ENCODE measurements at places on chromosomes 16 and 17.
A peak's percentile ranks its signal among the peaks of the same experiment; 100 is the strongest.

DNA sequence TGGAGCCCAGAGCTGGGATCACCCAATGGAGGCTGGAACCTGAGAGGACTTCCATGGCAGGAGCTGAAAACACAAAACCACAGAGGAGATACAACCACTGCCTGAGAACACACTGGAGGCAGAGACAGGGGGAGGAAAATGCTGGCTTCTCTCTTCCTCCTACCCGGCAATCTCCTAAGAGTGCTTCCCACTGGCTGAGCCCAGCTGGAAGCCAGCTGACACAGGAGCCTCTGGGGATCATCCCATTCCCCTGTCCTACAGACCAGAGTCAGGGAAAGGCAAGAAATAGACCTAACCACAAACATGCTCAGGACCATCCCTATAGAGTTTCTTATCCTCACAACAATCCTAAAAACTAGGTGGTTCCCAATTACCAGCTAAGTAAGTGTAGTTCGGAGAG lies 112.4 kb upstream of the CDH5 start:
- no peak for DNase-seq

GRCh38 chr17:28047806-28048205 lies 5.3 kb downstream of the NLK start:
- DNase-seq, result no peak

DNA sequence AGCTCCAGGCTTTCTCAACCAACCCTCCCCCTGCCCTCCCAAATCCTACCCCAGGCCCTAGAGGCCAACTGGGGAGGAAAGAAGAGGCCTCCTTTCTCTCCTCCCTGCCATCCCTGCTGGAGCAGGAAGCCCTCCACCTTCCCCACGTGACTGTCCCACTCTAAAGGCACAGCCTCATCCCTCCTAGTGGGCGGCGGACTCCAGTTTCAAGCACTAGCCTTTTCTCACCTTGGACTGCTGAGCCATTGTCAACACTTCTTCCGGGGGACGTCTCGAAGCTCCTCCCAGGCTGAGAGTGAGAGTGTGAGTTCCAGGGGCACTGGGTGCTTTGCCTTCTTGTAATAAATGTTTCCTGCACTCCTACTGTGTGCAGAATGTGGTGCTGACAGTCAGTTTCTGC lies 21.4 kb upstream of the IRX6 start:
- no peak for DNase-seq

DNA sequence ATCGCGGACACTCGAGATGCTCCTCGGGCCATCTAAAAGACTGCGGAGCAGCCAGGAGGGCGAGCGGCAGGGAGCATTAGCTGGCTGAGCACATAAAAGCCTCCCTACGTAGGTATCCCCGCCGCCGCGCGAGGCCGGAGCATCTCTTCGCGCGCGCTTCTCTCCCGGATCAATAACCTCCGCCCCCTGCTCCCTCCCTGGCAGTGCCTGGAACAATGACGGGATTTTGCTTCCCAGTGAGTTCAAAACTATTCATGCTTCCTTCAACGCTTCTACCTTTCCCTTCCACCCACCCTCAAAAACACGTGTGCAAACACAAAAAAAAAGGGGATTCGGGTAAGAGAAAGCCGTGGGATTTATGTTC lies 984 bp downstream of the CENPV start:
- peak; percentile 41 for DNase-seq

DNA sequence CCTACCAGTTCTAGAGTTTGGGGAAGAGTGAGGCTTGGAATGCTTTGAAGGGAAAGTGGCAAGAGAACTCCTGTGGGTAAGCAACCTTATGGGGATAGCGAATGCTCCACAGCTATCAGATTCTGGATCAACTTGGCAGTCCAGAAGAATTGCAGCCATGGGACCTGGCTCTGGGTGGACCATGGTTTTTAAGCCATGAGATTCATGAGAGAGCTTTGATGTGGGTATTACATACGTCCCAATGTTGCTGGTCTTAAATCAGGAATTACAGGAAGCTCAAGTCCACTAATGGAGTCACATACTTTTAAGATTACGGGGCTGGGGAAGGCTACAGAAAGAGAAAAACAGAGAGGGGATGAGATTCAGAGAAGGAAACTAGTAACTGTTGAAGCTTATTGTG lies 142.5 kb upstream of the ELAC2 start:
- DNase-seq, result no peak

DNA sequence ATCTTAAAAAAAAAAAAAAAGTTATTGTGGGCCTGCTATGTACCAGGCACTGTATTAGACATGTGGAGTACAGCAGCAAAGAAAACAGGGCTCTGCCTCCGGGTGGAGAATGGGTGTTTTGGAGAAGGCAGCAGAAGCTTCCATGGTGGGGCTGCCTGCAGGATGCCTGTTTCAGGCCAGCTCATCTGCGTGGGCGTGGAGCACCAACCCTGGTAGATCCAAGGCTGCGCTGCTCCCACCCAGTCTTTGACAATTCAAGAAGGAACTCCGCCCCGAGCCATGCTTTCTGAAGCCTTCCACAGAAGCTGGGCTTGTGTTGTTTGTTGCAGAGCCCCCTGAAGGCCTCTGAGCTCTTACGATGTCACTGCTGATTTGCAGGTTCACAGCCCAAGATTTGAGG lies 23.2 kb upstream of the CACNG1 start:
- DNase-seq, result no peak

- DNase-seq, result peak; percentile 80
These were observed 3.4 kb downstream of the SLC38A10 start for GRCh38 chr17:81291662-81292061.

DNA sequence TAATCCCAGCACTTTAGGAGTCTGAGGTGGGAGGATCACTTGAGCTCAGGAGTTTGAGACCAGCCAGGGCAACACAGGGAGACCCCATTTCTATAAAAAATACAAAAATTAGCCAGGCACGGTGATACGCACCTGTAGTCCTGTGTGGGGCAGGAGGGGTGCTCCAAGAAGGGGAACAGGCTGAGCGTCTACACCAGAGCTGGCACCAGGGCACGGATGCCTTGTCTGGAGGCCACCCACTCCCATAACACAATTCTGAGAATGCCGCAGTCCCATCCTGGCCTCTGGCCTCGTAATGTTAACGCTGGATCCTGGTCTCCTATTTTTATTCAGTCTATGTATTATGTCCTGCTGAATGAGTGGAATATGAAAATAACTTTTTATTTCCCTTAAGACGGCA lies 161.3 kb downstream of the WSCD1 start:
- DNase-seq, result no peak

GRCh38 chr17:20983359-20983637 lies 59.5 kb downstream of the USP22 start:
- DNase-seq, result no peak

DNA sequence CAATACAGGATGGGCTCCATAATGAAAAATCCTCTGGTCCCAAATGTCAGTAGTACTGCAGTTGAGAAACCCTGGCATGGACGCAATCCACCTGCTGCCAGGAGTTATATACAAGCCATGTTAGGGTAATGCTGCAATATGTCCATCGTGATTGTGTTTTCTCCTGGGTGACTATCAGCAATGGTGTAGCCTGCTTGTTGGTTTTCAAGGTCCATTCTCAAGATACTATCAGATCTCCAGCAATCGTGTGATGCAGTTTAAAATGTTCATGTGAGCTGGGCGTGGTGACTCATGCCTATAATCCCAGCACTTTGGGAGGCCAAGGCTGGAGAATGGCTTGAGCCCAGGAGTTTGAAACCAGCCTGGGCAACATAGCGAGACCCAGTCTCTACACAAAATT lies 24.0 kb downstream of the ABCC1 start:
- DNase-seq, result no peak

DNA sequence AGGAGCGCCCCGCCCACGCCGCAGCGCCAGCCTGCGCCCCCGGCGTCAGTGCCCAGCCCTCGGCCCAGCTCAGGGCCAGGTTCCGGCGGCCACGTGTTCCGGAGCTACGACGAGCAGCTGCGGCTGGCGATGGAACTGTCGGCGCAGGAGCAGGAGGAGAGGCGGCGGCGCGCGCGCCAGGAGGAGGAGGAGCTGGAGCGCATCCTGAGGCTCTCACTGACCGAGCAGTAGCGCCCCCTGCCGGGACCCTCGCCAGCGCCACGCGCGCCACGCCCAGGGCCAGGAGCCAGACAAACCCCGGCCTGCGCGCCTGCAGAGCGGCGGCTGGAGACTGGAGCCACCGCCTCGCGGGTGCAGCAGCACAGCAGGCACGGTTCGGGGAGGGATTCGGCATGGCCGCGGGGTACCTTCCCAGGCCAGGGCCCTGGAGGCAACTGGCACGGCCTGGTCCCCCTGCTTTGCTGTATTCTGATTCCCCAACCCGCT lies 9.3 kb downstream of the CORO6 start:
- peak; percentile 72 for DNase-seq

DNA sequence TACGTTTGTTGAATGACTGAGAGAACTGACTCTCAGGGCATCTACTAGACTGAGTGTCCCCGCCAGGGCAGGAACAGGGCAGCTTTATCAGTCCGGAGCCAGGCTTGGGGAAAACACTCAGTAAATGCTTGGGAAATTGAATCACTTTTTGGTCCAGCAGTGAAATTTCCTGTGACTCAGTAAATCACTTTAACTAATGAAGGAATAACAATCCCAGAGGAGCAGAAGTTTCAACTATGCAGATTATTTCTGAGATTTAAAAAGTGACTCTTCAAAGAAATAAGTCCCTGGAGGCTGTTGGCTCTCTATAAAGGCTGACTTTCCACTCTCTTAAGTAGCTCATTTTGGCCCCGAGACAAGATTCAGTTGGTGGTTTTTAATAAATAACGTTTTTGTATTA lies 101.8 kb downstream of the FOXL1 start:
- DNase-seq, result no peak

DNA sequence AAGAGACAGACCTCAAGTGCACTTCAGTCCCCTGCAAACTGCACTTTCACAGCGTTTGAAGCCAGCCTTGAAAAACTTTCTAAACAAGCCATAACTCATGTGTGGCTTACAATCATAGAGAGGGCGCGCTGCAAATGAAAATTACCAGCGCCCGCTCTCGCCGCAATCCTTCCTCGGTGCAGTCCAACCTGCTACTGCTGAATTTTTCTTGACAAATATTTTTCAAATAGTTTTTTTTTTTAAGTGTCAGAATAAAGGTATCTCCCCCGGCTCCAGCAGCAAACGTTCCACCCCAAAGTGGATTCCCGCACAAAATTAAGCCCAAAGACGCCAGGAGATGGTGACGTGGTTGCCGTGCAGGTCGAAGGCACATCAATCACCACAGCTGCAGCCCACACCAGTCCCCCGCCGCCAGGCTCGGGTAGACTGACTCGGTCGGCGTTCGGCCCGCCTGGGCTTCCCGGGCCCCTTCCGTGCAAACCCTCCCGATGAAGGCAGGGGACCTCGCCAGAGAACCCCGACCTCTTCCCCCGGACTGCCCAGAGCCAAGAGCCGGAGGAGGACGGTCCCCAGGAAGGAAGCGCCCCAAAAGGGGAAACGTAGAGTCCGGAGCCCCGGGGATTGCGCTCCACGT lies 630 bp downstream of the GRB2 start:
- no peak for DNase-seq

DNA sequence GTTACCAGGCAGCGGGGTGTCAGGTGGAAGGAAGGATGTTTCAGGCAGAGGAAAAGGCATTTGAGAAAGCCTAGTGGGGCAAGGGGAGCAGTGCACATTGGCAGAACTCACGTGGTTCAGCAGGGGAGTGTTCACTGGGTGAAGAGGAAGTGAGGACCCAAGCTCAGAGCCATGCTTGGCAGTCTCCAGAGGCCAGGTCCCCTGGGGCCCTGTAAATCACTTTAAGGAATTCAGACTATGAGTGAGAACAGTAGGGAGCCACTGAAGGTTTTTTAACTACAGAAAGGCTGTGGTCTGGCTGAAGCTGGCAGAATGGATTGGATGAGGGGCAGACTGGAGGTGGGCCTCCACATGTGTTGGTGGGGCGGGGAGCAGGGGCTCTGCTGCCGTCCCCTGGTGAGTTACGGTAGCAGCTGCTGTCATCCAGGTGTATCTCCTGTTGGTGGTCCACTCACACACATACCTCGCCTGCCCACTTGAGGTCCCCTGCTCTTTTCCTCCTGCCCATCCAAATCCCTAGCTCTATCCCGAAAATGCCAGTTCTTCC lies 5.1 kb downstream of the CLEC16A start:
- no peak for DNase-seq

GRCh38 chr17:42133461-42134041 lies 10.9 kb downstream of the HSPB9 start:
- DNase-seq, result peak; percentile 59

- no peak for DNase-seq
These were observed 5.8 kb downstream of the ZG16B start for GRCh38 chr16:2835638-2836493.
